ENCODE measurements at places on chromosomes 6 and 20.

GRCh38 chr6:34390531-34391472 lies 1.7 kb downstream of the NUDT3 start:
- DNase-seq = peak; percentile 49

DNA sequence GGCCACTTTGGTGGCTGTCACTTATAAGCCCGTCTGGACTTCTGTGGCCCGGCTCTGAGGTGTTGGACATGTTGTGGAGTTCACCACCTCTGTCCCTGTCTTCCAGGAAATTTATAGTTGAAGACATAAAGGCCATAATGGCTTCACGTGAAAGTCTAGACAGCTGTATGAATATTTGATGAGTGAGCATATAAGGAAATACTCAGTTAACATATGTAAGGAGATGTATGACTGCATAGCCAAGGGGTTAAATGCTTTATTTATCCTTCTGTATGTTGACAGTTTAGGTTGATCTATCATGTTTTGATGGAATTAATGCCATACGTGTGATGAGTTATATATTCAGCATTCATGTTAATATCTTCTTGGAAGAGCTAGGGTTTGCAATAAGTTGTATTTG lies 16.1 kb downstream of the HIVEP1 start:
- DNase-seq = no peak

- DNase-seq = no peak
Observed at GRCh38 chr20:59431014-59431413, 130.6 kb downstream of the EDN3 start.

DNA sequence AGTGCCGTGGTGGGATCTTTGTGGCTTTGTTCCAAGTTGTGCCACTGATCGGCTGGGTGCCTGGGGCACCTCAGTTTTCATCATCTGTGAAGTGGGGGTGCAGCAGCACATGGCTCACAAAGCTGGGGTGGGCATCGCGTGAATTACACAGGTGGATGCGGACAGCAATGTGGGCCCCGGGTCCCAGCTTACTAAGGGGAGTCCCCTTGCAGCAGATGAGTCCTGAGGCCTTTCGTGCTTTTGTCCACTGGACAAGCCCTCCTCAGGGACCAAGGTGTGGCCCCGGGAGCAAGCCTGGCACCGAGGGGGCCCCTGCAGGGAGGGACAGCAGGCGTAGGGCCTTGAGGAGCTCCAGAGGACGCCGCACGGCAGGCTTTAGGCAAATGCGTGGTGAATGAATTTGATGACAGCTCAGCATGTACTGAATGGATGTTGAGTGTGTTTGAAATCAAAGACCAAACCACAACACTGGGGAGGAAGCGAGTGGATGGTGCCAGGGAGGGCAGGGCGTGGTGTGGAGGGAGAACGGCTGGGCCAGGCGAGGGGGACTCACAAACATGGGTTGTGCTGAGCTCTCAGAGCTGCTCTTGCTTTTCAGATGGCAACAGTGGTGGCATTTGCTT lies 53.2 kb downstream of the IRF4 start:
- DNase-seq = no peak

DNA sequence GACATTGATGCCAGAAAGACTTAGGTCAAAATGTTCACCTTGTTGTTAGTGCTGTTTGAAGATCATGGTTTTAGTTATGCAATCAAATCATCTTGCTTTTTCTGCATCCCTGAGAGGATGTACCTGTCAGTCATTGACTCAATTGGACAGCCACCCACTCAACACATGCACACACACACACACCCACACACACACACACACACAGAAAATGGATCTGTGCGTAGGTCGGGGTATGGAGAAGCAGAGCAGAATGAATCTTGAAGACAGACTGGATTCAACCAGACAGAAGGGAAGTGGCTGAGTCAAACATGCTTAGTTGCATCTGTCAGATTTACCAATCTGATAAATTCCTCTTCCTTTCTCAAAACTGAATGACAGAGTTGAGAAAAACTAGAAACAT lies 19.1 kb upstream of the ZSCAN23 start:
- no peak for DNase-seq

GRCh38 chr6:129455126-129455769 lies 254.7 kb downstream of the ARHGAP18 start:
- no peak for DNase-seq

- no peak for DNase-seq
Observed at GRCh38 chr20:25299806-25300205, 51.9 kb downstream of the PYGB start.

DNA sequence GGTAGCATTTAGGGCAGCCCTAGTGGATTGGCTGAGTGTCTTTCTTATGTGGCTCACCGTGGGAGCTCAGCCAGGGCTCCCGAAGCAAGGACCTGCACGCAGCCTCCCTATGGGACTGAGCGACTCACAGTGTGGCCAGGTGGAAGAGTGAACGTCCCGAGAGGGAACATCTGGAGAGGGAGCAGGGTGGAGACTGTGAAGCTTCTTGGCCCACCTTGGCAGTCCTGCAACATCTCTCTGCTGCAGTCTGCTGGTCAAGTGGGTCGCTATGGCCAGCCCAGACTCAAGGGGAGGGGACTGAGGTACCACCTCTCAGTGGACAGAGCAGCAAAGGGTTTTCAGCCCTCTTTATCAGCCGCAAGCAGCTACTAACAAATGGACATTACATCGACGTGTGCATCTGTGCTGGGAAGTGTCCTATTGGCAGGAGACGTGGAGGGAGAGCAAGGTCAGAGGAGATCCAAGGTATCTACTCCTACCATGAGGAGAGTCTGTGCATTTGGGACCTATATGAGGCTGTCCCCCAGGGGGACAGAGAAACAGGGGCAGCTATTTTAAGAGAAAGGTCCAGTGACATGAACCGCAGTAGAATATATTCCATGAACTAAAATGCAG lies 49.0 kb upstream of the NXT1 start:
- DNase-seq = no peak

DNA sequence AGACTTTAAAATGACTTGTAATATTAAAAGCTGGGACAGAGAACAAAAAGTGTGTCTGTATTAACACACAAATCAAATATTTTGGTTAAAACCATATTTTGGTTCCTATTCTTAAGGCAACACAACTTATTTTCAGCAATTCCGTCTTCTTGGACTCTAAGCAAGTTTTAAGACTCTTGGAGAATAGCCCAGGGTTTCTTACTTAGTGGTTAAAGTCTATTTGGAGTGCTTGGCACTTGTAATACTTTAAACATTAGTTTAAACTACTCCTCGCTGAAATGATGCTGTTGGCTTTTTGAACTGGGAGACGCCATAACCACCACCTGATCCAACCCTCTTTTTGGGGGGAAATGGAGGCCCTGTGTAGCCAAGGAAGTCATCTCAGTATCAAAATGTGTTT lies 109.7 kb upstream of the GMDS start:
- no peak for DNase-seq

GRCh38 chr6:49911252-49911651 lies 44.9 kb upstream of the CRISP1 start:
- DNase-seq = no peak

DNA sequence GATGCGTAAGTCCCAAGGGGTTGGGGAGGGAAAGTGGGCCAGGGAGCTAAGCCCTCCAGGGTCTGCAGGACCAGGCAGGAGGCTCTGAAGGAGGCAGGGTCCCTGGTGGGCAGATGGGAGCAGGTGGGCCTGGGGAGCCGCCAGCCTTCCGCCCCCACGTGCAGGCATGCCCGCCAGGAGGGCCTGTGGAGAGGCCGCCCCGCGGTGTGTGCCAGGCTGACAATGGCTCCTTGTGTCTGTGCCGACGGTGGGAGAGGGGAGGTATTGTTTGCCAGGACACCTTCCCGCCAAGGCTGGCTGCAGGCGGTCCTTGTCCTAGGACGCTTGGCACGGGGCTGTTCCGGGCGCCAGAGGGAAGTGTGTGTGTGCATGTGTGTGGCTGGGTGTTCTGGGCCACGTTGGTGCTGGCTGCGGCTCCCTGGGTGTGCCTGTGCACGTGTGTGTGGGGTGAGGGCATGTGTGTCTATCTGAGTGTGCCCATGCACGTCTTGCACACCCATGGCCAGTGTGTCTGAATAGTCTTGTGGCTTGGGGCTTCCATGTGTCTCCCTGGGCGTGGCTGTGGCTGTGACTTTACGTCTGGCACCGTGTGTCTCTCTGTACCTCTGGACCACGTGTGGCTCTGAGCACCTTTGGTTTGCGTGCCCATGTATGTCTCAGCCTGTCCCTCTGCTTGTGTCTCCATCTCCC lies 153.0 kb downstream of the CEBPB start:
- DNase-seq = no peak

- DNase-seq = peak; percentile 93
Observed at GRCh38 chr6:3228046-3228671, 706 bp upstream of the TUBB2B start.

DNA sequence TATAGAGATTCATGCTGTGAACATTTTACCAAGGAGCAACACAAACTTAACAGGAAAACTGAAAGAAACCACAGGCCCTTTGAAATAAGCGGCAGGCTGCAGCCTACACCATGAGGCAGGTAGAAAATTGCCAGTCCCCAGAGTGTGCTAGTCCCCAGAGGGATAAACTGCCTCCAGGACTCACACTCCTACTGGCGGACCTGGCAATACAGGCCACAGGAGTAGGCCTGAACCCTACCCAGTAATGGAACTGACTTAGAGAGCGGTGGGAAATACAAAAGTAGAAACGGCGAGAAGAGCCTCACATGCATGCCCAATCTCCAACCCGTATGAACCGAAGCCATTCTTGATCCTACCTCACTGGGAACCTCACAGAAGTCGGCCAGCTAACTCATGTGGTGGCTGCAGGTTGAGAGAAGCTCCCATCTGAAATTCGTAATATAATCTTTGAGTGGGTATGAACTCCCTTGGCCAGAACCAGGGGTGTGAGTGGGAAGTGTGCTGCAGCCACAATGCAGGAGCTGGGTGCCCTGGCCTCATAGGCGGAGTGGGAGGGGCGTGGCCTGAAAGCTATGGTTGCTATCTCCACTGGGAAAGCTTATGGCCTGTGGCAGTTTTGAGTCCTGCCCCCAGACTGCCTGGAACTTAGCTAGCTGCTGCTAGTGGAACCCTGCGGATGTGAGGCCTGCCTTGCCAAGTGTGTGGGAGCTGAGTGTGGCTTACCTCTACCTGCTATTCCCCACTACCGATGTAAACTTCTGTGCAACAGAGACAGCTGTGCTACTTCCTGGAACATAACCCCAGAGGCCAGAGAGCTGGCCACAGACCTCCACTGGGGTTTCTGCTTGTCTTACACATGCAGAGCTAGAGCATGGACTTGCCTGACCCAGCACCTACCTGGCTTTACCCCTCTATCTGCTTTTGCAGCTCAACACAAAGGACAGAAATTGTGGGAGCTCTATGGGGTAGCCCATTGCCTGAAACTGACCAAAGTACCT lies 146.5 kb upstream of the COL21A1 start:
- no peak for DNase-seq

DNA sequence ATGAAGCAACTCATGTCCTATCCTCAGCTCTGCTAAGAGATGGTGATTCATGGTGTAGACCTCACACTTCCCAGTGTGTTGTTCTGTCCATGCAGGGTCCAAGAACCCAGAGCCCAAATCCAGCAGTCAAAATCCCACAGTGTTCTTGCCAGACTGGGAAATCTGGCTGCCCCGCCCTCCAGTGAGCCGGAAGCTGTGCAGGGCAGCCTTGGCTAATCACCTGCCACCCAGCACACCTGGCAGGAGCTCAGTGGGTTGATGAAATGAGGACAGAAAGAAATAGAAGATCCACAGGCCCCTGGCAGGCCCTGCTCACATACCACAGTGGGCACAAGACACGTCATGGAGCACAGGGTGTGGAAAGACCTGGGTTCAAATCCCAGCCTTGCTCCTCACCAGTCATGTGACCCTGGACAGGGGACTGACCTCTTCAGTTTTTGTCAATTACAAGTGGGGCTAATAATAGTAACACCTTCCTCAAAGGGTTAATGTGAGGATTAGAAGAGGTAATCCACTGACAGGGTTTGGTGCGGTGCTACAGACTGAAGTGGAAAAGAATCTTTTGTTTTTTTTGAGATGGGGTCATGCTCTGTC lies 13.6 kb upstream of the GUCA1A start:
- no peak for DNase-seq

GRCh38 chr6:11779329-11780096 lies 910 bp upstream of the ADTRP start:
- DNase-seq = no peak

DNA sequence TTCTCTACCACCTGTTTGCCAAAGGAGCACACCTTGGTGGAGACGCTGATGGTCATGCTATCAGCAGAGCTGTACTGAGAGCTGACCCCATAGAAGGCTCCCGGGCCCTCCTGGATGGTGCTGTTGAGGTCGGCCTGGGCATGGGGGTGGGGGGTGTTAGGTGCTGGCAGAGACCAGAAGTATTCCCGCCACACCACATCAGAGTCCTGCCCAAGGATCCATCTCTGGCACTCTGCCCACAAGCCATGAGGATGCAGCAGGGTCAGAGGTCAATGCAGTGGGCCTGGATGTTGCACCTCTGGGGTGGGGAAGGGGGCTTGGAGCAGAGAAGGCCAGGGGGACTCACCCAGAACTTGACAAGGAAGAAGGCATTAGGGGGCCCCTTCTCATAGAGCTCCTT lies 7.4 kb downstream of the RPL10A start:
- DNase-seq = no peak

DNA sequence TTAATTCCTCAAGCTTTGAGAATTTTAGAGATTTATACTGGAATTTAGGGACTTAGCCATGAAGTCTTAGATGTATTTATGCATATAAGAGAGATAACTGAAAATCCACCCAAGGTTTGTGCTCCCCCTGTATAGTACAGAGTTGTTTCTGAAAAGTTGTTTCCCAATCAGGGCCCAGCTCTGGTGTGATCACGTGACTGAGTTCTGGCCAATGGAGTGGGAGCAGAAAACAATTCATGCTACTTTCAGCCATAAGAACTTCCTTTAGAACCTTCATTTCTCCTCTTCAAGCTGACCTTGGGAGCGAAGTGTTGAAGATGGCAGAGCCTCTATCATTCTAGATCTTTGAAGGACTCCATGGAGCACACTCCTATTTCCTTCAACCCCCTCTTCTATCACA lies 151.0 kb downstream of the RCAN2 start:
- DNase-seq = no peak

- no peak for DNase-seq
Observed at GRCh38 chr20:10061641-10062040, 26.9 kb downstream of the ANKEF1 start.

- no peak for DNase-seq
Observed at GRCh38 chr6:105326216-105326615, 76.7 kb downstream of the PREP start.

GRCh38 chr6:136410201-136411024 lies 120.8 kb upstream of the BCLAF1 start:
- DNase-seq = no peak

DNA sequence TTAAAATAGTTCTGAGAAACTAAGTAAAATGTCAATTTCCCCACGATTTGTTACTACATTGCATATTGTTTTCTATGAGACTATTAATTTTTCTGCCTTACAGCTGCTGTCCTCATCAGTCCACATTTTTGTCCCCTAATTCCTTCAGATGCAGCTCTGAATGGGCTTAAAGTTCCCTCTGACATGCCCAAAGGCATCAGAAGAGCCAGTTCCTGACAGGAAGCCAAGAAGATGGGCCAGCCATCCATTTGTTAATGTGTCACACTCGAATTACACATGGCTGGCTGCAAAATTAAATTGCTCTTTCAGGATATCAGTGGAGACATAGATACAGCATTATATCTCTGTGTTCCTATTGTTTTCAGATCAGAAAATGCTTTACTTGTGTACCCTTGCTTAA lies 1223.0 kb downstream of the EPHA7 start:
- no peak for DNase-seq

- DNase-seq = no peak
Observed at GRCh38 chr6:128432394-128432793, 88.0 kb downstream of the PTPRK start.

- DNase-seq = no peak
Observed at GRCh38 chr6:50826803-50827202, 8.1 kb downstream of the TFAP2B start.

GRCh38 chr20:825710-826421 lies 7.6 kb upstream of the FAM110A start:
- DNase-seq = no peak

GRCh38 chr6:29757701-29758293 lies 34.6 kb downstream of the HLA-F start:
- no peak for DNase-seq

Data from SK-N-DZ (cell line).